EL (cell line): ENCODE measurements at places on chromosomes 7 and 10.

GRCh38 chr7:42910306-42910705 lies 1.6 kb downstream of the C7orf25 start:
- no peak for DNase-seq

GRCh38 chr10:129210876-129211275 lies 256.2 kb upstream of the MGMT start:
- no peak for DNase-seq

- no peak for DNase-seq
Observed at GRCh38 chr10:32004161-32004591, 52.0 kb downstream of the KIF5B start.

- no peak for DNase-seq
Observed at GRCh38 chr10:110032801-110033700, 25.3 kb downstream of the ADD3 start.

GRCh38 chr10:68239596-68240150 lies 7.8 kb upstream of the ATOH7 start:
- no peak for DNase-seq
